ENCODE measurements at places on chromosomes 3 and 15. TPM values are rescaled to one million over a fixed set of nuclear protein-coding genes. Genes with fewer than 3 reads are reported as not detected.

DNA sequence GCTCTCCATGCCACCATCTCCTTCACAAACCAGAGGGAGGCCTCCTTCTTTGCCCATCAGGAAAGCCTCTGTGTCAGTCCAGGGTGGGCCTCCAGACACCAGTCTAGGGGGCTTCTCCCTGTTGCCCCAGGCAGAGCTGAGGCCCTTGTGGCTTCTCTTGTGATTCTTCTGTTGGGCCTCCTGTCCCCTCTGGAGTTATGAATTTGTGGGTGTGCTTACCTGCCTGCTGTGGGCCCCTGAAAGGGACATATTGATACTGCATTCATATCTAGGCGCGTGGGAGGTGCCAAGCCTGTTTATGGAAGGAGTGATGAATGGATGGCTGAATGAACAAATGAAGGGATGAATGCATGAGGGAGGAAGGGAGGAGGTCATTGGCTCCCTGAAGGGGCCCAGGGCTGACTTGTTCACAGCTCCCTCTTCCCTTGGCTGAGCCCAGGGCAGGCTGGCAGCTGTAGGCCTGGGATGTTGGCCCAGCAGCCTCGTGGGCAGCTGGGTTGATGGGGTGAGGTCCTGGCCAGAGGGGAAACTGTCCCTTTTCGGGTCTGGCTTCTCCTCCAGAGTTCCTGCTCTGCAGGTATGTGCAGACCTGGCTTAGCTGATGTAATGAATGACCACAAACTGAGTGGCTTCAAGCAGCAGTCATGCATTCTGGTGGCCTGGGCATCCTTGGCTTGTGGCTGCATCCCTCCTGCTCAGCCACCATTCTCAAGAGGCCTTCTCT, 195.4 kb downstream of the GOLGA6L6 start:
- no peak for DNase-seq

- no peak for DNase-seq
Measured at GRCh38 chr15:47768735-47769134, 51.4 kb downstream of the SEMA6D start.

DNA sequence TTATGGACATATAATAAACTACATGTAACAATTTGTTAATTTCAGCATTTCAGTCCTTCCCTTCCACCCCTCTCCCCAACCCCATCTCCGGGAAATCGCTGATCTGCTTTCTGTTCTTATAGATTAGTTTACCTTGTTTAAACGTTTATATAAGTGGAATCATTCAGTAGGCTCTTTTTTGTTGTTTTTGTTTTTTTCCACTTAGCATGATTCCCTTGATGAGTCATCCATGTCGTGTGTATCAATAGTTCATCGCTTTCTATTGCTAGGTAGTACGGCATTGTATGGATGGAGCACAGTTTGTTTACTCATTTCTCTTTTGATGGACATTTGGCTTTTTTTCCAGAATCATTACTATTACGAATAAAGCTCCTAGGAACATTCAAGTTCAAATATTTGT, 23.5 kb upstream of the AMOTL2 start:
- DNase-seq = no peak

- DNase-seq = peak; percentile 91
Measured at GRCh38 chr15:100764778-100765466, 114.7 kb upstream of the ALDH1A3 start.

DNA sequence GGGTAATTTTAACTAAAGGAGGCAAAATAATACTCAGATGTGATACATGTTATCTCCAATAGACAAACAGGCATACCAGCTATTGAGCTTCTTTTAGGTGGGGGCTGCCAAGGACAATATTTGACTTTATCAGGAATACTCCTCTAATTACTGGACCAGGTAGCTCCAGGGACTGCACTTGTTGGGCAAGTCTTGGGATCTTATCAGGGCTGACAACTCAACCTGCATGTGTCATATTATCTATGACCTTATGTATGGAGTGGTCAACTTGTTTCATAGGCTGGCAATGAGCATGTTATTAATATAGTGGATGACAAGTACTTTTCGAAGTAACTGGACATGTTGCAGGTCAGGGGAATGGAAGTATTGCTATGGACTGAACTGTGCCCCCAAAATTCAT, 15.0 kb upstream of the ZNF445 start:
- DNase-seq = no peak

DNA sequence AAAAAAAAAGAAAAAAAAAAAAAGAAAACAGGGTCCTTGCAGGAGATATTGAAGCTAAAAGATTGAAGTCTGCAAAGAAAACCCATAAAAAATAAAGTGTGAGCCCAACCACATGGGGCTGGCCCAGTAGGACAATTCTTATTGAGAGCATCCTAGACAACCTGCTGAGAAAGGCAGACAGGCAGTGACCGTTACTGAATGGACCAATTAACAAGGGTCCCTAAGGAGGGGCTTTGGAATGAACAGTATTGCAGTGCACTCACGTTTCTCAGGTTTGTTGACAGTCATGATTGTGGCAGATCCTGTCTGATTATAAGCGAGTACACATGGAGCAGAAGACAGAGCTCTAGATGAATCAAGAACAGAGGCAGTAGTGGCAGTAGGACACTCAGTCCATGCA, 168.6 kb downstream of the LSAMP start:
- no peak for DNase-seq

Gene SPTBN5
- 6.3 TPM for total RNA-seq

DNA sequence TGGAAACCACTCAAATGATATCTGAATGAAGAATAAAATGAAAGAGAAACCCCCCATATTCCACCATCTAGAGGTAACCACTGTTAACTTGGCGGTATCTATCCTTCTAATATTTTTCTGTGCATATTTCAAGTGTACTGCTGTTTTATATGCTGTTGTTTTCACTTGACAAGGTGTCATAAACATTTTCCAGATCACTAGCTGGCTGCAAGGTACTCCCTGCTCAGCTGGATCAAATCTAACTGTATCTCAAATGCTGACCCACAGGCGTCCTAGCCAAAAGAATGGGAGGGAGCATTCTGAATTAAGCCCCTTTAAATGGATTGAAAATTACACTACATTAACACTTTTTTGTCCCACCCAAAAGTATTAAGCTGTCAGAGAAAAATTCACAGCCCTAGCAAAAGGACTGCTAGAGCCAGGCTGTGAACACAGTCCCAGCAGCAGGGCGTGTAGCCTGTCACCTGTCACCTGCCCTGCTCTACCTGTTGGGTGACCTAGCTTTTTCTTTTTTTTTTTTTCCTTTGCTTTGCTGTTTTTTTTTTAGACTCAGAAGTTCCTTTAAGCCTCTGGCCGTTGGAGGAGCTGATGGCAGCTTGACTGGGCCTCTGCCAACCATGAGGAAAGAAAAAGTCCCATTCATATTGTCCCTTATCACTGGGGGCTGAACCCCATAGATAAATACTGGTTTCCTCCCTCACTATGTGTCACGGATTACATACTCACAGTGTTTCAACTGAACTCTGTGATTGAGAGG, 93.7 kb upstream of the TSC22D2 start:
- DNase-seq = no peak

Gene COLQ
- total RNA-seq = 15.9 TPM

GRCh38 chr3:114439284-114439683, 145.5 kb downstream of the TIGIT start:
- no peak for DNase-seq

GRCh38 chr3:187992609-187993008, 161.3 kb upstream of the LPP start:
- no peak for DNase-seq

DNA sequence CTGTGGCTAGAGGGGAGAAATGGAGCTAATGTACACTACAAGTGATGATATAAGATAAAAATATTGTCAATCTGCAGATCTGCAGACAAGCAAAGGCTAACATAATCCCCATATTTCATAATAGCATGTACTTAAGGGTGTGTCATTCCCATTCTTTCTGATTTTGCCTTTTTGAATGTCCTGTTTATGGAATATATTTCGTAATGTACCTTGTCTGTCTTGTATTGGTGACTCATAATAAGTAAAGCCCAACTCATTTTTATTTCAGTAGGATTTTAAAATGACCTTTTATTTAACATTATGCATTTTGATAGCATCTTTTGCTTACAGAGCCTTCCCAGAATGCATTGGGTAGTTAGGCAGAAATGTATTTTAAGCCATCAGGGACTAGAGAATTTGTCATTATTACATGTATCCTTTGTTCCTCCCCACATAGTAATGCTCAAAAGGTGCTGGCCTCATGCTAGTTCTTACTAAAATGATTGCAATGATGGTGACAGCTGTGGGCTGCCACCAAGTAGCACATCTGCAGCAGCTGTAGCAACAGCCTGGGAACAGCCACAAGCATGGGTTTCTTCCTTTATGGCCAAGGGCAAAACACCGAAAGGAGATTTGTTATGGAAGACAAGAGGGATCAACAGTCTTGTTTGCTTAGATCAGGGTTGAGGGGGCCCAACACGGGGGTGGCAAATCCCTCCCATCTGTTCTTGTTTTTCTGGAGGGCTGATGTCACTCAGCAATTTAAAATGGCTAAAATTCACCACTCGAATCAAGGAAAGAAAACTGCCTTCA, 188.5 kb downstream of the CADPS start:
- no peak for DNase-seq
